A549 treated with ZK216348 at 1 μM for 4 hours (cell line): ENCODE measurements at places on chromosomes 7 and 10. TPM values are rescaled to one million over a fixed set of nuclear protein-coding genes. Genes with fewer than 3 reads are reported as not detected.

PARD3 gene
- total RNA-seq: 62.4 to 85.0 TPM (median 68.7 TPM) in 5 replicates

METTL27 gene
- 4.8 to 10.2 TPM (median 8.1 TPM) in 5 replicates for total RNA-seq

RELN gene
- total RNA-seq: 0.01 TPM in 1 of 5 replicates, not detected in the others

SSBP1 gene
- 253 to 392 TPM (median 278 TPM) in 5 replicates for total RNA-seq
